ENCODE measurements at places on chromosomes 12 and 14.

GRCh38 chr12:42129595-42130204 is 15.0 kb downstream of the GXYLT1 start:
- DNase-seq, result peak; percentile 81

GRCh38 chr12:49869816-49870500 is 27.1 kb upstream of the BCDIN3D start:
- no peak for DNase-seq

DNA sequence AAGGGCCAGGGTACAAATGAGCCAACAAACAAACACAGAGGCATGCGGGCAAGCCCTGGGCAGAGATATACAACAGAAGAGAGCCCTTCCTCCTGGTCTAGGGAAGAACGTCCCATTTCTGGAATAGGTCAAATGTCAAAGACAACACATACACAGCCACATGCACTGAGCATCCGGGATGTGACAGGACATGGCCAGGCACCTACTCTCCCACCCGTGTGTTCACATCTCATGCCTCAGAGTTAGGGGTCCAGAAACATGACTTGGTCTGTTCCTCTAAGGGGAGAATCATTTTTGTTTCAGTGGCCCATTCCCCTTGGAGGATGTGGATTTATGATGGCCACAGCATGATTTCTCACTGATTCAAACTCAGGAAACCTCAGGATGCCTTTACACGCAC is 801 bp upstream of the ASB2 start:
- DNase-seq, result no peak

DNA sequence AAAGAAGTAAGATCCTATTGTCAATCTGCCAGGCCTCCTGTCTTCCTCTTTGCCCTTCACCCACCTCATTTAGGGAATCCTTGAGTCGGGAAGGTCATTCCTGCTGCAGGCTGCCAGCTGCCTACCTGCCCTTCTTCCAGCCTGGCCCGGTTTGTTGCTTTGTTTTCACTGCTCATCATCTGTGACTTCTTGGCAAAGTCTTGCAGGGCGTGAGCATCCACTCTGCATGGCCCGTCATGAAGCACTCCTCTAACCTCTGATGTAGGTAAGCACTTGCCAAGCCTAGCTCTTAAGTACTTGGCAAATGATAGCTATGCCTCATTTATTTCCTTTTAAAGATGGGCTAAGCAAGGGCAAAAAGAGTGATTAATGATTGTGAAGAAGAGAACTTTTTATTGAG is 192.8 kb downstream of the NRXN3 start:
- DNase-seq, result no peak

DNA sequence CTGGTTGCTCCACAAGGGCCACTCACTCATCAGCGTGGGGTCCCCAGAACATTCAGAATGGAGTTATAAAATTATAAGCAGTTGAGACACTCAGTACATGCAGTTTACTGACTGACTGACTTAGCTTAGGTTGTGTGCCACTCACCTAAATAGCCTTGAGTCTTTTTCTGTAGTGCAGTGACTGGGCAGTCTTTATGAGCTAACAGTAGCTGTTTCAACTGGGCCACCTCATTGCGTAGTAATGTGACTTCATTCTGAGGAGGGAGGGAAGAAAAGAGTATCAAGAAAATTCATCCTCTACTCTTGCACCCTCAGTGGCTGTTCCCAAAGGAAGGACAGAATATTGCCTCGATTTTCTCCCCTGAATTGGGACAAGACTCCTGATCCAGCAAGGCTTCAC is 15.8 kb upstream of the NPFF start:
- no peak for DNase-seq

- DNase-seq, result no peak
Measured at GRCh38 chr14:87961246-87961645, 31.7 kb downstream of the GALC start.

GRCh38 chr14:52472728-52473127 is 79.6 kb downstream of the TXNDC16 start:
- DNase-seq, result no peak

DNA sequence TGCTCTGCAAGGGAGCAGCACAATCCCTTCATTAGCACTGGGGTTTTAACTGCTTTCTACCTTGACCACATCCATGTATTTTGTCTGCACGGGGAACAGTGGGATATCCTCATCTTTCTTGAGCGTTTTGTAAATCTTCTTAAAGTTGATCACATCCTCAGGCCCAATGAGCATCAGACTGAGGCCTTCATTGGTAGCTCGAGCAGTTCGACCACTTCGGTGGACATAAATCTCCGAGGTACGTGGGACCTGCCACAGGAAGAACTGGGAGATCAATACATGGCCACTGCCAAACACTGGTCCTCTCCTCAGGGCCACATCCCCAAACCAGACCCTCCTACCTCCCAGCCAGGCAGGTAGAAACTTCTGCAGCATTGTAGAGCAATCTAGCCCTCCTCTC is 26.1 kb downstream of the DDX24 start:
- no peak for DNase-seq

GRCh38 chr12:51242120-51242519 is 3.5 kb downstream of the DAZAP2 start:
- no peak for DNase-seq

GRCh38 chr12:33710548-33710947 is 270.9 kb upstream of the SYT10 start:
- no peak for DNase-seq

DNA sequence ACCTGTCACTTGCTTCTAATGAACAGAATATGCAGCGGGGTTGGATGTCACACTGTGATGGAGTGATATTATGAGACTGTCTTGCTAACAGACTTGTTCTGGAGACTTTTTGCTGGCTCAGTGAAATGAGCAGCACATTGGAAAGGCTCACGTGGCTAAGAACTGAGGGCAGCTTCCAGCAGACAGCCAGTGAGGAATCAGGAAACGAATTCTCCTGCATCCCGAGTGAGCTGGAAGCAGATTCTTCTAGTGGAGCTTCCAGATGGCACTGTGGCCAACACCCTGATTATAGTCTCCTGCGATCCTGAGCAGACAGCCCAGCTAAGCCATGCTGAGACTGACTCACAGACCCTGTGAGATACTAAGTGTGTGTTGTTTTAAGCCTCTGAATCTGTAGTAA is 16.1 kb upstream of the TSPAN9 start:
- no peak for DNase-seq

DNA sequence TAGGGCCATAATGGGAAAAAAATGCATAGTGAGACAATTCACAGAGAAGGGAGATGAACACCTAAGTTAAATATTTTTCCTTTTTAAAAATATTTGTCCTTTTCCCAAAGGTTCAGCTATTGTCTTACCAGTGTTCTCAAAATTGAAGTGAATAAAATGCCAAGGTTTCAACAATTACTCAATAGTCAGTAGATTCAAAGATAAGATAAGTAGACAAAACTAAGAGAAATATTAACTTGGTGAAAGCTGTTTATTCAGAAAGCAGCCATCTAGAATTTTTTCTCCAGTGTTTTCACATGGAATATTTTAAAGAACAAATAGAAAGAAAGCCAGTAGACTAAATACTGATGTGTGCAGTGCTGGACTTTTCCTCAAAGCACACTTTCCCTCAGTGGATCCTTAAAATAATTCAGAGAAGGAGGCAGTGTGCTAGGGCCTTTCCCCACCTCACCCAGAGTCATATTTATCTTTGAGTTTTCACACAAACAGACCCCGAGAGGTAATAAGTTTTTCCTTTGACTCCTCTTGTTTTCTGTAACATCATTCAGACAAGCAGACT is 144.5 kb upstream of the PLEKHG7 start:
- DNase-seq, result no peak

DNA sequence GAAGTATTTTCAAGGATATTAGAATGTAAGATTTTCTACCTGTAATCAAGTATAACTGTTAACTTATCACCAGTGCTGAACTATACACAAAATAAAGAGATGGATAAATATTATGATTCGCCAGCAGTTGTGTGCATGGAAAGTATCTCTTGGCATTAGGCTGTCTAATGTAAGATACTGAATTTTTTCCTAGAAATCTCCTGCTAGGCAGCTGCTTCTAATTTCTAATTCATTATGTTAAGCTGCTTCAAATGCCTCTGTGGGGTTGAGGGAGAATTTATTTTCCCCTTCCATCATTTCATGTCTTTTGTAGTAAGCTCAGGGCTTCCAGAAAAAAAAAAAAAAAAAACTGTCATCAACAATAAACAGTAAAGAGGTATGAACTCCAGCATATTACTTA is 516.0 kb downstream of the DIO2 start:
- no peak for DNase-seq

DNA sequence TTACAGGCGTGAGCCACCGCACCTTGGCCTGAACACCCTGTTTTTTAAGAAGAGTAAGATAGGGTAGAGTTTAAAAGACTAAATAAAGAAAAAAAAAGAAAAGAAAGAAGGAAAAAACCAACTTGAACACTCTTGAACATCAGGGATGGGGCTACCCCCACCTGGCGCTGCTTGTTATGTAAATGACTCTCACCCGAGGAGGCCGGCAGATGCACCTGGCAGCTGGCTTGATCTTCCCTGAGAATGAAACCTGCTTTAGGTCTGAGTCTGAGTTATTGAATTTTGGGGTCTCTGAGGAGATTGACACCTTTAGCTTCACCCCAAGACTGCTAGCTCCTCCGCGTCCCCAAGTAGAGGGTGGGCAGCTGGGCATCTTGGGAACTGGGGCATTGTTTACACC is 15.5 kb upstream of the MEG3 start:
- DNase-seq, result no peak

GRCh38 chr12:124855275-124855957 is 8.2 kb downstream of the SCARB1 start:
- DNase-seq, result no peak

DNA sequence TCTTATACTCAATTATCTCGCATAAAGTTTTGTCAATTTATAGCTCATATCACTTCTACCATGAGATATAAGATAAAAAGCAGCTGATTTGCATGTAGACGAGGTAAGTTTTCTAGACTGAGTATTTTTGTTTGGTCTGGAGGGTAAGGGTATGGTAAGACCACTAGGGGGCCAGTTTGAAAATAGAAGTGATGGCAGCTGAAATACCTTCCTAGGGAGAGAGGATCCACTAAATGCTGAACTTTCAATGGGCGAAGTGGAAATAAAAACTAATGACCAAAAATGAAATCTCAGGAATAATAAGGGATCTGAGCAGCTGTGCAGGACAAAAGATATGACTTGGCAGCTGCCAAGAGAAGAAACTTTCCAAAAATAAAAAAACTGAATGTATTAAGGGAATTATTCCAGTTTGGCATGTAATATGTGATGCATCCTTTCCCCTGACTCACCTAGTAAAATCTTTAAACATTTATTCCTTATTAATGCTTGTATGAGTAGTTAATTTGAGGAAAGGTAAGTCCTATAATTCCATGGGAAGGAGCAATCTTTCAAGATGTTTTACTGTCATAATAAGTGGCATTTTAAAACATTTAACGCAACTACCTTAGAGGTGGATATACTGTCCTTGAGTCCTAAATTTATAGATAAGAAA is 754.5 kb downstream of the C12orf50 start:
- peak; percentile 54 for DNase-seq

DNA sequence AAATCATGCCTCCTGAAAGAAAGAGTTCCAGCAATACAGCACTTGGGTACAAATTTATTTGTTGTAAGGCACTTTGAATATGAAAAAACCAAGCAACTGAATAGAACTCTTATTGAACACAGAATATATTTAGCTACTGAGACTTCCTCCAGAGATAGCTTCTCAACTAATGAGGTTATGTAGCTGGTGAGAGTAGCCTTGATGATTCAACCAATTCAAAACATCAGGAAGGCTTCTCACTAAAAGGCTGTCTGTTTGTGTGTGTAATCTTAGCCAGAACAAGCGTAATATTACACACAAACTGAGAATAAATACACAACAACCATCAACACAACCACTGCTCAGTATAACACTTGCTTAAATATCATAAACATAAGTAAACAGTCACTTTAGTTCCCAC is 20.4 kb downstream of the EIF2B2 start:
- DNase-seq, result no peak

DNA sequence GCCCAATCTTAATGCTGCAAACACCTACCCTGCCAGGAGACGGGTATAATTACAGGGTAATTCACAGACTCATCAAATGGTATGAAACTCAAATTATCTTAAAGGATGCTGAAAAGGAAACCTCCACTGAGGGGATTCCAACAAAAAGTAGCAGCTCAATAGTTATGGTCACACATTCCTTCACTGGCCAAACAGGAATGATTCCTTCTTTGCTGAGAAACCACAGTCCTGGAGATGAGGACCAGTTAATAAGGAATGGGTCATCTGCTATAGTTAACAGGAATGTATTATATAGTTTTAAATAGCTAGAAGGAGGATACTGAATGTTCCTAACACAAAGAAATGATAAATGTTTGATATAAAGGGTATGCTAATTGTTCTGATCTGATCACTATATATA is 136.9 kb downstream of the STXBP6 start:
- DNase-seq, result no peak

GRCh38 chr12:56336361-56337167 is 2.1 kb upstream of the IL23A start:
- no peak for DNase-seq

DNA sequence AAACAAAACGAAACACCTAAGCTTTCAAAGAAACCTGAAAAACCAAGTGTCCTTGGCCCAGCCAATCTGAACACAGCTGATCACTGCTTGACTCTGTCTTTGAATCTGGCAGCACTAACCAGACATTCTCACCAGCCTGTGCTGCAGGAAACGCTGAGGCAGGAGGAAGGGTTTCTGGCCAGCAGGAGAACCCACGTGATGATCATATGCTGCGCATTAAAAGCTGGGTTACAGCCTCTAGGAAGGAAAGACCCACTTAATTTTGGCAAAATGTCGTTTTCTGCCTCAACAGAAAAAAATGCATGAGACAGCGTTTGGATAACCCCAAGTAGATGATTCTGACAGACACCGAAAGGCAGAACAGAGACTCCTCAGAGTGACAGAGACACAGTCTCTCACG is 9.8 kb downstream of the APPL2 start:
- DNase-seq, result peak; percentile 28

DNA sequence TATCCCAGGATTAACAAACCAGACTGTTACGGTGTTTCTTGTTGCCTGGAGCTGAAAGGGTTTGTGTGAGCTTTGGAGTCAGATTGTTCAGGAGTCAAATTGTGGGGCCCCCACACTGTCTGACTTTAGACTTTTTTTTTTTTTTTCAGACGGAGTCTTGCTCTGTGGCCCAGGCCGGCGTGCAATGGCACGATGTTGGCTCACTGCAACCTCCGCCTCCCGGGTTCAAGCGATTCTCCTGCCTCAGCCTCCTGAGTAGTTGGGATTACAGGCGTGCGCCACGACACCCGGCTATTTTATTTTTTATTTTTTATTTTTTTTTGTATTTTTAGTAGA is 847 bp downstream of the TSFM start:
- DNase-seq, result no peak

DNA sequence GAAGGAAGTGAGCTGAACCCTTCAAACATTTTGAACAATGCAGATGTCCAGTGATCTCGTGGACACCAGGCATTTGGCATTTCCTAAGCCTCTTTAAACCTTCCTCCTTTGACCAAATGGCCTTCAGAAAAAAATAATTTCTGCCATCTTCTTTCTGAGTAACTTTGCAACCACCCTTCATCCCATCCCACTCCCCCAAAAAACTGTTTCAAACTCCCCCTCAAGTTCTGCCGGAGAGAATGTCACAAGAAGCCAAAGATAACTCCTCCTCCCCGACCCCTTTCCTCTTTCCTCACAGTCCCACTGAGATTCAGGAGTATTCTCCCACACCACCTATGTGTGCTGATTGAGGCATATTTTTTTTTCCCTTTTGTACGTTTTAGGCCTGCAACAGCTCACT is 1.7 kb downstream of the KSR2 start:
- DNase-seq, result no peak

Data from mesendoderm (in vitro differentiated cells).